PC-3 (cell line): ENCODE measurements at places on chromosomes 13 and 19. TPM values are rescaled to one million over a fixed set of nuclear protein-coding genes. Genes with fewer than 3 reads are reported as not detected.

Gene C13orf42
- total RNA-seq = not detected in 2 replicates

DNA sequence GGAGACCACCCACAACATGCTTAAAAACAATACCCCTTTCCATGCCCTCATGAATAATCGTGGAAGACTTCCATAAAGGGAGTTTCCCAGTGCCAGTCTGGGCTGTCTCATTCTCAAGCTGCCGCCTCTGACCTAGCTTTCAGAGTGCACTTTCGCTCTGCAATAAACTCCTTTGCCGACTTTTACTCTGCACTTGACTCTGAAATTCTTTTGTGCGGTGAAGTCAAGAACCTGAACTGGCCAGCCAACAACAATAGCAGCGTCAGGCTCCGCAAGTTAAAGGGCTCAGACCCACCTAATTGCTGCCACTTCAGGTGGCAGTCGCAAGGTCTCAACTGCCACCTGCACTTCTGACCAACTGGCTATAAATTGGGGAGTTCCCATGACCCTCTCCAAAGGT lies 10.3 kb upstream of the LEUTX start:
- no peak for DNase-seq

GRCh38 chr13:95677564-95678266 lies 776 bp downstream of the DNAJC3 start:
- DNase-seq = peak; percentile 21

Gene TBC1D4
- 15.1 and 22.3 TPM in 2 replicates for total RNA-seq

DNA sequence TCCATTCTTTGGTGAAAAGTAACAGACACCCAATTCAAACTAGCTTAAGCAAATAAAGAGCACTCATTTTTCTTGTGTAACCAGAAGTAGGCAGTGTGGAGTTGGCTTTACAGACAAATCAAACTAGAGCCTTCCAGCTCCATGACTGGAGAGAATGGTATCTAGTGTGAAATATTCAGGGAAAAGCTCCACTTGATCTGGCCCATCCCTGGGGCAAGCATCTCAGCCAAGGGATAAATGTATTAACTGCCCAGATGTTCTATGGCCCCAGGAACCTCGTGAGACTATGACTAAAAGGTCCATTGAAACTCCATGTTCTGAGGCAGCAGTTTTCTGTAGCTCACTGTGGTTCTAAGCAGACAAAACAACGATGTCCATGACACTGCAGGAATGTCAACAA lies 49.9 kb downstream of the TBC1D4 start:
- no peak for DNase-seq

DNA sequence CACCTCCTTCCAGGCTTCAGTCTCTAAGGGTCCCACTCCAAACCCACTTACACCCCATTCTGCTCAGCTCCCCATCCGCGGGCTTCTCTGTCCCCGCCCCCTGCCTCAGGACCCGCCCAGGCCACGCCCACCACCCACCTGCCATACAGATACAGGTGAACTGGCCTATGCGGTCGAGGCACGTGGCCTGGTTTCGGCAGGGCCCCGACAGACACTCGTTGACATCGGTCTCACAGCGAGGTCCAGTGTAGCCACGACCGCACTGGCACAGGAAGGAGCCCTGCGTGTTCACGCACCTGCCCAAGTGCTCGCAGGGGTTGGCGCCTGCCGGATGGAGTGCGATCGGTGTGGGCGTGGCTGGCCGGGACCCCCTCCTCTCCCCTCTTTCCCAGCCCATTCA lies 11.9 kb downstream of the NOTCH3 start:
- no peak for DNase-seq
